ENCODE measurements at places on chromosomes 4 and X. TPM values are rescaled to one million over a fixed set of nuclear protein-coding genes. Genes with fewer than 3 reads are reported as not detected.

GRCh38 chr4:117550085-117550484 is 464.7 kb upstream of the TRAM1L1 start:
- H3K4me3 ChIP-seq = no peak overlapping the region
- no peaks in the 10 kb centered on the region for H3K27me3 ChIP-seq
- no peaks in the 10 kb centered on the region for H3K36me3 ChIP-seq
- no peaks in the 10 kb centered on the region for H3K4me1 ChIP-seq
- H3K27ac ChIP-seq = no peak overlapping the region

- H3K27me3 ChIP-seq = no peaks in the 10 kb centered on the region
- no peak for DNase-seq
- no peaks in the 10 kb centered on the region for H3K36me3 ChIP-seq
- H3K4me3 ChIP-seq = no peak overlapping the region
Observed at GRCh38 chr4:184355111-184355604, 119.2 kb downstream of the IRF2 start.

- H3K4me1 ChIP-seq = no peaks in the 10 kb centered on the region
- H3K27ac ChIP-seq = no peak overlapping the region
- no peaks in the 10 kb centered on the region for H3K27me3 ChIP-seq
- no peaks in the 10 kb centered on the region for H3K36me3 ChIP-seq
Observed at GRCh38 chr4:78520808-78521226, 30.8 kb upstream of the ANXA3 start.

DNA sequence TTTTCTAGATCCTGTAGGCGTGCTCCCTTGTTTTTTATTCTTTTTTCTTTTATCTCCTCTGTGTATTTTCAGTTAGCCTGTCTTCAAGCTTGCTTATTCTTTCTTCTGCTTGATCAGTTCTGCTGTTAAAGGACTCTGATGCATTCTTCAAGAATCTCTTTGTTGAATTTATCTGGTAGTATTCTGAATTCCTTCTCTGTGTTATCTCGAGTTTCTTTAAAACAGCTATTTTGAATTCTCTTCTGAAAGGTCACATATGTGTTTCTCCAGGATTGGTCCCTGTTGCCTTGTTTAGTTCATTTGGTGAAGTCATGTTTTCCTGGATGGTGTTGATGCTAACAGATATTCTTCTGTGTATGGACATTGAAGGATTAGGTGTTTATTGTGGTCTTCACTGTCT is 15.3 kb downstream of the RAB33B start:
- no peak overlapping the region for H3K27ac ChIP-seq
- no peaks in the 10 kb centered on the region for H3K27me3 ChIP-seq
- no peak overlapping the region for H3K4me3 ChIP-seq
- no peaks in the 10 kb centered on the region for H3K4me1 ChIP-seq
- DNase-seq = no peak
- H3K36me3 ChIP-seq = peaks cover 13% of the 10 kb centered on the region

DNA sequence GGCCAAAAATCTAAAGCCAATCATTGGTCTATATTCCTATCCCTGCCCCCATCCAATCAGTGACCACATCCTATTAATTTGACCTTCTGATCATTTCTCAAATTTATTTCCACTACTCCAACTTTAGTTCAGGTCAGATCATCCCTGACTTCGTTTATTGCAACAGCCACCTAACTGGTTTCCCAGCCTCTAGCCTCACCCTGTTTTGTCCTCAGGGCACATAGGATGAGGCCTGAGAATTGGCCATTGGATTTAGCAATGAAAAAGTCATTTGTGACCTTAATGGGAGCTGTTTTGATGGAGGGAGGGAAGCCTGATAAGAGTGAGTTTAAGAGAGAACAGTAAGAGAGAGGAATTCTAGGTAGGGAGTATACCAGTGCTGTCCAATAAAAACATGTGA is 155.0 kb downstream of the AMMECR1 start:
- no peaks in the 10 kb centered on the region for H3K4me1 ChIP-seq
- DNase-seq = no peak
- no peaks in the 10 kb centered on the region for H3K36me3 ChIP-seq
- no peak overlapping the region for H3K27ac ChIP-seq
- H3K4me3 ChIP-seq = no peak overlapping the region

DNA sequence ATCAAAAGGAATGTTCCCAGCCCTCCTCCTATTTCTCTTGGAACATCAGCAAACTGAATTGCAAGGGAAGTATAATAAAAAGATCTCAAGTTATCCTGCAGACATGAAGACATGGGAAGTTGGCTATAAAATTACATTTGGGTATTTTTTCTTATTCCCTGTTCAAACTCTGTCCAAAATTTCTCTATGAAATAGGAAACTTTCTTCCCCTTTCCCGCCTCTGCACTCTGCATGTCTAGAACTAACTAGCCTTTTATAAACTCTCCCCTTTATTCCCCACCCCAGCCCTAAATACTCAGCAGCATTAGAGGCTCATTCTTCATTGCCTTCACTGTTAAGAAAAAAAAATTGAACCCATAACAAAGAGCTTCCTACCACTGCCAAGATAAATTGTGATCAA is 126.7 kb upstream of the EDNRA start:
- H3K27me3 ChIP-seq = no peaks in the 10 kb centered on the region
- no peaks in the 10 kb centered on the region for H3K36me3 ChIP-seq
- no peak overlapping the region for H3K4me3 ChIP-seq
- no peak for DNase-seq

DNA sequence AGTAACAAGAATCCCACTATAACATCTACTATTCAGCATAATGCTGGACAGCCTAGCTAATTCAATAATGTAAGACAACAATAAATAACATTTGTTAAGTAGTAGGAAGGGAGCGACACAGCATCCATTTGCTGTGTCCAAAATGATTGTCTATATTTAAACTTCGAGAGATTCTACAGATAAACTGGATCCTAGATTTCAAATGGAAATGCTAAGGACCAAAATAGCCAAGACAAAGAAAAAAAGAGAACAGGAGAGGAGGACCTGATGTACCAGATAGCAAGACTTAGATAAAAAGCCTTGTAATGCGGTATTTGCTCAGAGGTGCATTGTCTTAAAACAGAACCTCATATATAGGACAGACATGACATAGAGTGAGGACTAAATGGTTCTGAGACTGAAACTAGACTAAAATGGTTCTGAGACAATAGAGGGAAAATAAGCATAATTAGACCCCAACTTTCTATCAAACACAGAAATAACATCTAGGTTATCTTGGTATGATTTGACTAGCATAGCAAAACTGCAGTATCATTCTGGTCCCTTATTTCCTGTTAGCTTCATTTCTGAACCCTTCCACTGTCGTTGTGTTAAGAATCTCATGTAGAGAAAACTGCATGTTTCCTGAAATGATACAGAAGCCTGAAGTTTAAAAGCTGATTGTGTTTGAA is 3.8 kb downstream of the HPGDS start:
- no peak overlapping the region for H3K27ac ChIP-seq
- H3K36me3 ChIP-seq = no peaks in the 10 kb centered on the region
- H3K27me3 ChIP-seq = no peaks in the 10 kb centered on the region
- no peaks in the 10 kb centered on the region for H3K4me1 ChIP-seq
- no peak for DNase-seq

- no peaks in the 10 kb centered on the region for H3K4me1 ChIP-seq
- H3K27ac ChIP-seq = no peak overlapping the region
- no peaks in the 10 kb centered on the region for H3K27me3 ChIP-seq
- DNase-seq = no peak
Observed at GRCh38 chr4:129248621-129249020, 152.7 kb downstream of the C4orf33 start.

- peaks cover 26% of the 10 kb centered on the region for H3K4me1 ChIP-seq
- no peak overlapping the region for H3K27ac ChIP-seq
- peaks cover 3% of the 10 kb centered on the region for H3K36me3 ChIP-seq
Observed at GRCh38 chr4:109557433-109557832, 2.6 kb upstream of the MCUB start.

Gene PPEF2
- not detected for total RNA-seq

Gene HTRA3
- 59.8 TPM for total RNA-seq

Gene DCHS2
- total RNA-seq = 3.0 TPM

Gene NPY2R
- total RNA-seq = not detected

Gene KIAA1210
- total RNA-seq = not detected

Gene DAPP1
- 2.5 TPM for total RNA-seq

Gene TLR10
- total RNA-seq = not detected

Gene ZNF595
- total RNA-seq = 29.8 TPM

Gene TXLNG
- total RNA-seq = 10.8 TPM

Gene SMIM43
- 0.50 TPM for total RNA-seq

Gene TMEM255A
- total RNA-seq = 1.2 TPM

Gene HSD17B13
- total RNA-seq = 0.83 TPM
